ENCODE measurements at places on chromosomes 5 and 9.

- DNase-seq, result no peak
Observed at GRCh38 chr9:122128007-122128968, 31.3 kb downstream of the NDUFA8 start.

DNA sequence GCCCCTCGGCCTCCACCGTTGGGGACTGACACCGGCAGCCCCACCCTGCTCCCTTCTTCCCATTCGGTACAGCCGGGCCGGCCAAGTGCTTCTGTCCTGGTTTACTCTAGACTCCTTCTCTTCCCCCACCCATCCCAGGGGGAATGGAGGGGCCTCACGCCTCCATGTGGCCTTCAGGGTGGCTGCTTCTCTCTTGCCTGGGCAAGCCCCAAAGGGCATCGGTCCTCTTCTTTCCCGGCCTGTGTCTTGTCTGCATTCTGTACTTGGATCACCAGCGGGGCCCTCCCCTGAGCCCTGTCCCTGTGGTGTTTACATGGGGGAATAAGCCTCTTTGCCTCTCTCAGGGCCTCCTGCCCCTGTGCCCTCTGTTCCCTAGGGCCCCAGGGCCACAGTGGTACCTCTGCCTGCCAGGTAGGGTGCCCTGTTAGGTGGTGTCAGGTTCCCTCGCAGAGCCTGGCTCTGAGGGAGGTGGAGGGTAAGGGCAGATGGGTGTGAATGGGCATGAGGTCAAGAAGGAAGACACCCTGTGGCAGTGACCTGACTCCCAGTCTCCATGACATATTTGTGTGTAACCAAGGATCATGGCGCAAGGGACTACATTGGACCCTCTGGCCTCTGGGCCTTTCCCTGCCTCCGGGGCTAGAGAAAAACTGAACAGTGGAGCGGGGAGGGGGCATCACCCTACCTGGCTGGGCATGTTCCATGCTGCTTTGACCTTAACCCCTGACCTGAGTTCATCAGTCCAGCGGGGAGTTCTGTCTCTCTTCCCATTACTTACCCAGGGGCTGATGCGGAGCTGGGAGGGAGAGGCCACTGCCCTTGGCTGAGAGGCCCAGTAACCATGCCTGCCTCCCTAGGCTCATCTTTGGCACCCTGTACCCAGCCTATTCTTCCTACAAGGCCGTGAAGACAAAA lies 1.6 kb downstream of the REEP2 start:
- no peak for DNase-seq

- no peak for DNase-seq
Observed at GRCh38 chr5:141954194-141954593, 3.8 kb downstream of the PCDH12 start.

DNA sequence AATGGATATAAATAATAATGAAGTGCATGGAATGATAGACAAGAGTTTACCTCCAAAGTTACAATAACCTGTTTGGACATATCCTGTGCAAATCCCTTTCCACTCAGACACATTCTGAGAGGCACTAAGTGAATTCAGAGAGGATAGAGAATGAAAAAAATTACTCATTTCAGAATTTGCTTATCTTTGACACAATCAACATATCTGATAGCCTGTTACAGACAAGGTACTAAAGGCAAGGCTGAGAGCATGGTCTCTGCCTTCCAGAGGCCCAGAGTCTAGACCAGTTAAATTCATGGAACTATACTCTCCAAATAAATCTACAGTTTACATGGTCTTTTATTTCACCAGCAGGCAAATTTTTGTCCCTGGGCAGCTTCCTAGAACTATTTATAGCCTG lies 371.8 kb upstream of the PTGER4 start:
- no peak for DNase-seq

GRCh38 chr9:70600506-70600905 lies 186.0 kb upstream of the KLF9 start:
- no peak for DNase-seq

- no peak for DNase-seq
Observed at GRCh38 chr9:119902611-119903010, 533.4 kb upstream of the BRINP1 start.

DNA sequence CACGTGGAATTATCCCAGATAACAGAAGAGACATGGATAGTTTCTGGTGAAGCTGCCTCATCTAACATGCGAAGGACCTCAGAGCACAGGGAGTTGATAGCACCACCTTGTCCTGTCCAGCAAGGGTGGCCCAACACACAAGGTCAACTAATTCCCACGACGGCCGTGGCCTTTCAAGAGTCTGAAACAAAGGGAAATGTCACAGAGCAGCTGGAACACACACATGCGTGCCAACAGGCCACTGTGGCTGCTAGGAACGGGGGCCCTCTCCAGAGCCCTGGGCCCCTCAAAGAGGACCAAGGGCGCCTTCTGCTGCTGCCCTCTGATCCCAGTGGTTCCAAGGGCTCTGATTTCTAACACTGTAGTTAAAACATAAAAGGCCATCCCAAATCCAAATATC lies 50.7 kb downstream of the SECISBP2 start:
- no peak for DNase-seq

DNA sequence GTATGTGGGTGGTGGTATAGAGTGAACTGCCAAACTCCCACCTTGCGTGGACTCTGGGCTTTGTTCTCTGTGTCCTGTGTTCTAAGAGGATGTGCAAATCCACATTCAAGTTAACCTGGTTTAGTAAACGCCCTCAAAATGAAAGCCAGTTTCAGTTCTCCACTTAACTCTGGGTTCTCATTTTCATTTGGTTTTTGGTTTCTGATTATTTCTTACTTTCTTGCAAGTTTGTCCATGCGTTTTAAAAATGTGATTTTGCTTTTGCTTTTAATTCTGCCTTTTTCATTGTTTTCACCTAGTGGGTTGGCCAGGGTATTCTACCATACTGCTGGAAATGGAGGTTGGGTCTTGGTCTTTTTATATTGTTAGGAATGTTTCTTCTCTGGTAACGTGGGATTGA lies 38.2 kb downstream of the GALNT10 start:
- no peak for DNase-seq

GRCh38 chr9:114364134-114365041 lies 23.4 kb downstream of the AKNA start:
- DNase-seq, result no peak

- no peak for DNase-seq
Observed at GRCh38 chr5:6359555-6360322, 18.6 kb downstream of the MED10 start.

- DNase-seq, result no peak
Observed at GRCh38 chr9:89586311-89586710, 18.5 kb upstream of the GADD45G start.

DNA sequence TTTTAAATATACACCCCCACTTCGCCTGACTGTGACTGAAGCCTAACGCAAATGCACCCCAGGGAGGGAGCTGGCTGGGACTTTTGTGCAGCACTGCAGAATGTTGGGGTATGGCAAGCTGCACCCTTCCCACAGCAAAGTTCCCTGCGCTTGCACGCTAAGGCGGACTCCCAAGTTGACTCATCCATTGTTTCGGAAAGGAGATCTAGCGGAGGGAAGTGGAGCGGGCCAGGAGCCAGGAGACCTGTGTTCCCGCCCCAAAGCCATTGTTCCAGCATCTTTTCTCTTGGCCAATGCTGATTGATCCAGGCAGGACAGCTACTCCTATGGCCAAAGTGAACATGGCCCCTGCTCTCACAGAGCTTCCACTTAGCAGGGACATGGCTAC lies 202.9 kb downstream of the AOPEP start:
- DNase-seq, result no peak

DNA sequence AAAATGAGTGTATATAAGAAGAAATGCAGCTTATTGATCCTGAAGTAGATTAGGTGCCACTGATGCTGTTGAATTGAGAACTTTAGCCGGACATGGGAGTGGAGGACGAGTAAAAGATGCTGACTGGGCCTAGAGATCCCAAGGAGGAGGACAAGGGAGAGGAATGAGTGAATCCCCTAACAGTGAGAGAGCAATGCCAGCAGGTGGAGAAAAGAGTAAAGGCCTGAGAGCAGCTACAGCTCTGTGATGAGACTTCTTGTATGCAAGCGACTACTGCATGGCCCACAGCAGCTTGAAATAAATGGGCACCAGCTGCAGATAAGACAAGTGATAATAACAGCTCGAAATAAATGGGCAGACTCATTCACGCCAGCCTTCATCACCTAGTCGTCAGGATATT lies 44.5 kb upstream of the JMY start:
- DNase-seq, result peak; percentile 9

DNA sequence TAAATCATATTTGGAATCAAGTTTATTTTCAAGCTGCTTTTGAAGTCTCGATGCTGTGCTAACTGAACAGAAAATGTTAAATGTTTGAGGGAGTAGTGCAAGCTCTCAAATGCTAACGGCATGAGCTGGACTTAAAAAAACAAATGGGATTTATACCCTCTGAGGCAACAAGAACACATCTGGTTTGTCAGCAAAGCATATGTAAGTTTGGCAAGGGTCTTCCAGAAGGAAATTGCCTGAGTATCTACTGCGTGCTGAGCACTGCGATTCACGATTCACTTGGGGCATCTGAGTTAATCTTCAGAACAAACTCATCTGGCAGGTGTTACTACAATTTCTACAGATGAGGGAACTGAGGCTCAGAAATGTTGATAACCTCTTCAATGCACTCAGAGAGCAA lies 98.4 kb upstream of the C9orf72 start:
- no peak for DNase-seq
